Jurkat, Clone E6-1 (cell line): ENCODE measurements at places on chromosomes 7 and 10.

- no peak for DNase-seq
These were observed 521.6 kb upstream of the SORCS1 start for GRCh38 chr10:107686095-107686494.

DNA sequence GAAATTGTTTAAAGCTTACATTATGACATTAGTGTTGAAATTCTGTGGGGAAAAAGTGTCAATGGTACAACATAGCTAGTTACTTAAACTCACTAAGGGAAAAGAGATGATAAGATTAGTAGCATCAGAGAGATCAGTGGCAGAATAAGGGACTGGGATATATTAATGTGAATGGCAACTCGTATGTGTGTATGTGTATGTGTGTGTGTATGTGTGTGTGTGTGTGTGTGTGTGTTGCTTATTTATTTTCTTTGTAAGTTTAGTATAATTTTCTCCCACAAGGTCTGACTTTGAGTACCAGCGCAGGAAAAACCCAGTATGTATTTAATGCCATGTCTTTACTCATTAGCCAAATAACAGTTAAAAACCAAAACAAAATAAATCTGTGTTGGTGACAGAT, 256.1 kb downstream of the ARHGAP21 start:
- no peak for DNase-seq

DNA sequence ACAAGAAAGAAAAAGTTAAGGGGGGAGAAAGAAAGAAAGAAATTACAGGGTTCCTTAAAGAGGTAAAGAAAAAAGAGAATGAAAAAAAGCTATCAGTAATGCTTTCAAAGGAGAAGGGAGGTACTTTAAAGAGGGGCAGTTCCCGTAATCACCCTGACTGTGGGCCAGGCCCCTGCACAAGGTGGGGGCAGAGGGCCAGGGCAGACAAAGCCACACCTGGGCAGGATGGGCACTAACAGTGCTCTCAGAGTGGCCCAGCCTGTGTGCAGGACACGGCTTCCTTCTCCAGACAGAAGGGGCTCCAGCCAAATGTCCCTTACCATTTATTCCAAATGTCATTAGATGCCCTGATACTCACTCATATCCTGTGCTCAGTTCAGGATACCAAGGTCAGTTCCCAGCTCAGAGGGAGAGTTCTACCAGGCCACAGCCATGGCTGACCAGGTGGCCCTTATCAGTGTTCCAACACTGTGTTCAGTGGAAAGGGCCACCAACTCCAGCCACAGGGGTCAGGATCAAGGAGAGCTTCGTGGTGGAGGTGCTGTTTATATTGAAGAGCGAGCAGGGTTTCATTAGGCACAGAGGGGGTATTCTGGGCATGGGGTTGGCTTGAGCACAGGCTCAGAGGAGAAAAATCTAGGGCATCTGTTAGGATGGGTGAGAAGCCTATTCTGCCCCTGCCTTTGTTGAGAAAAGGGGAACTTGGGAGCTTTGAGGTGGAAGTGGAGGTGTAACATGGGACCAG, 29.9 kb downstream of the DPCD start:
- DNase-seq, result no peak

GRCh38 chr7:151875942-151876898, 695 bp downstream of the PRKAG2 start:
- peak; percentile 39 for DNase-seq

- DNase-seq, result no peak
These were observed 98.9 kb upstream of the WAC start for GRCh38 chr10:28434063-28434462.

- no peak for DNase-seq
These were observed 19.6 kb upstream of the DPYSL4 start for GRCh38 chr10:132167041-132167674.

- no peak for DNase-seq
These were observed 691.4 kb upstream of the POM121L12 start for GRCh38 chr7:52344015-52344414.

GRCh38 chr7:35353481-35353880, 99.6 kb upstream of the TBX20 start:
- DNase-seq, result no peak

DNA sequence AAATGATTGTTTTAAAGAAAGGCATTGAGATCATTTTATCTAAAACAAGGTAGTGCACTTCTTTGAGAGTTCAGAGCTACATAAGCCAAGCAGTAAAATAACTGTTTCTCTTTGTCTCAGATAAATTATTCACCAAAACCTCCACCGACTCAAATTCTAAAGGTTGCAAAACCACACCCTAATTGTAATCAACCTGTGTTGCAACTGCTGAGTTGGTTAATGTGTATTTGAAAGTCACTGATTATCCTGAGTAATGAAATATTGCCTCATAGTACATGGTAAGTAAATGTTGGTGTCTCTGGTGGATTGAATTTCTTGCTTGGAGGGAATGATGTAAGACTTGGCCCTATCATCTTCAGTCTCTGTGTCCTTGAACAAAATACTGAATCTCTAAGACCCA, 35.9 kb upstream of the CYP2C9 start:
- DNase-seq, result no peak

DNA sequence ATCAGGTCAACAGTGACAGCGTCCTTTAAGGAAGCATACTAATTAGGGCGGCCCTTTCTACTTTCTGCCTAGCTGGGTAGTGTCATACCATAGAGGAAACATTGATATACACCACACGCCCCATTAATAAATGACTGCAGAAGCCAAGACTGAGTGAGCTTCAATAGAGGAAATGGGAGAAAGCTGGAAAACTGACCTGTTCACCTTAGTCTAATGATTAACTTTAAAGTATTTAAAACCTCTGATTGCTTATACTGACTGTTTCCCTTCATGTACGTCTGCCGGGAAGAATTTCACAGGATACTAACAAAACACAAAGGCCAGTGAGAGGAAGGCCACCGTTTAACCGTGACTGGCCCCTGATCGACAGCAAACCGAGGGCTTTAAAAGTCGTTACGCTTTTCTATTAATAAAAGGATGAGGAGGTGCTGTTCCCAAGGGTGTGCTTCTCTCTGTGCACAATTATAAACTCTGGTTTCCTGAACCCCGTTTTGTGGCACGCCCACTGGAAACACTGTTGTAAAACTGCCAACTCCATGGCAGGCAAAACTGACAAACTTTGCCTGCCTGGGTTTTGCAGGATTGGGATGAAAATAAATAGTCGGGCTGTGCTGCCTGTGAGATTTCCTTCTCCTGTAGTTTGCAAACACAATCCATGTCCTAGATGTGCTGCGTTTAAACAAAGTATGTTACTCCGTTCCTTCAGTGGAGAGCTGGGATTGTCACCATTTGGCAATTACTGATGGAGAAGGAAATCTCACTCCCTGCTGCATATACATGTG, 137.6 kb downstream of the NRP1 start:
- no peak for DNase-seq

GRCh38 chr7:140661124-140661523, 11.6 kb upstream of the ADCK2 start:
- DNase-seq, result no peak

DNA sequence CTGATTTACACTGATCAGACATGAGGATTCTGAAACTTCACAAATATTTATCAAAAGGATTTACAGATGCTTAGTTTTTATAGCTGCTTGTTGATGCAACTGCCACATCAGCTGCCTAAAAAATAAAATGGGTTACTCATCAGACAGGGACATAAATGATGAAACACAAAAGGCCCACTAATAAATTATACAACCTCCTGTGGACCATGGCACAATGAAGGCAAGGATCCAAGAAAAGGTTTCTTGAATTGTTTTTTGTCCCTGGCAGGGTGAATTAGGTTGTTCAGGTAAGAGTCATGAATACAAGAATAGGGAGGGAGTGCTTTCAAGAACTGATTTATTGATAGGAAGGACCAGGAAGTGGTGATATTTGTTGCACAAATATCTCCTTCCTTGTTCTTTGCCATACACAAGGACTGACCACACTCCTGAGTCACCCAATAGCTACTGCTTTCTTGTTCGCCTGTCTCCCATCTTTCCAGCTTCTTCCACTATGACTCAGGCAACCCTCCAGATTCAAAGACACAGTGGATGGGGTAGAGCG, 234.5 kb downstream of the AHR start:
- DNase-seq, result no peak

GRCh38 chr7:79877874-79878465, 256.7 kb upstream of the GNAI1 start:
- no peak for DNase-seq

DNA sequence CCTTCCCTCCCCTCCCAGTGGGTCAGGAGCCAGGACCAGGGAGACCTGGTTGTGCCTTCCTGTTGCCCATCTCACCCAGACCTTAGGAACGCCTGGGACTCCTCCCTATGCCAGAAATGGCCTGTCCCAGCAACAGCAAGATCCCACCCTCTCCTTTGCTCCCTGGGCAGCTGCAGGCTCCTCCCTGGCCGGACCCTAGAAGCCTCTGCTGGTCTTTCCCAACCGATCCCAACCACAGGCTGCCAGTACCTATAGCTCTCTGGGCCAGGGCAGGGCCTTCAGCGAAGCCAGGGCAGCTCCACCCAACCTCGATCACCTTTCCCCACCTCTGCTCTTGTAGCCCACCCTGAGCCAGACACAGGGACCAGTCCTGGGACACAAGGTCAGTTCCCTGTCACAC, 21.9 kb downstream of the LDB3 start:
- no peak for DNase-seq

DNA sequence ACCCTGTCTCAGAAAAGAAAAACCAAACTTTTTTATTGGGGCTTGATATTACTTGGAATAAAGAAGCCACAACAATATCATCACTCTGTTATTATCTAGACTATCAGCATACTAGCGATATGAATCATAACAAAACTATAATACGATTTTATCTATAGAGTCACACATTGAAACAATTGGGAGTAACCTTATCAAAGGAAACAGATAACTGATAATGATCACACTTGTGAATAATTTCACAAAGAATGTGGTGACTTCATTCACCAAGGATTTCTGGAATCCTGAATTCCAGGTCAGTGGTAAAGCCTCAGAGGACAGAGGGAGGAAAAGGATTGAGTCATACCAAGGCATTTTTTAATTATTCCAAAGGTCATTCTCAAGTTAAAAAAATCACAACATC, 32.1 kb upstream of the NMT2 start:
- DNase-seq, result no peak

DNA sequence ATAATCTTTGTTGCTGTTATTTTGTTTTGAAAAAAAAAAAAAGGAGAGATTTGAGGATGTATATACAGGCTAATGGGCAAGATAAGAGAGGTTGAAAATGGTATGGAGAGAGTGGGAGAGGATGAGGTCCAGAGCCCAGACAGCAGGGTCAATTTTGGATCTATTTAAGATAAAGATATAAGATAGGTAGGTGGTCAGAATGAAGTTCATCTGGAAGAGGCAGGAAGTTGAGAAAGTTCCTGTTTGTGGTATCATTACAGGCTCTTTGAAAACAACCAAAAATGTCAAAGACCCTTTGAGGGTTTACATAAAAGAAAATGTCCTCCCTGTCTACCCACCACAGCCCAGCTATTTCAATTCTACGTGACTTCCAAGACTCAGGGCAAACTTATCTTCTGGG, 7.5 kb downstream of the CEP41 start:
- DNase-seq, result no peak

- no peak for DNase-seq
These were observed 51.9 kb upstream of the FAM180A start for GRCh38 chr7:135800560-135800959.

DNA sequence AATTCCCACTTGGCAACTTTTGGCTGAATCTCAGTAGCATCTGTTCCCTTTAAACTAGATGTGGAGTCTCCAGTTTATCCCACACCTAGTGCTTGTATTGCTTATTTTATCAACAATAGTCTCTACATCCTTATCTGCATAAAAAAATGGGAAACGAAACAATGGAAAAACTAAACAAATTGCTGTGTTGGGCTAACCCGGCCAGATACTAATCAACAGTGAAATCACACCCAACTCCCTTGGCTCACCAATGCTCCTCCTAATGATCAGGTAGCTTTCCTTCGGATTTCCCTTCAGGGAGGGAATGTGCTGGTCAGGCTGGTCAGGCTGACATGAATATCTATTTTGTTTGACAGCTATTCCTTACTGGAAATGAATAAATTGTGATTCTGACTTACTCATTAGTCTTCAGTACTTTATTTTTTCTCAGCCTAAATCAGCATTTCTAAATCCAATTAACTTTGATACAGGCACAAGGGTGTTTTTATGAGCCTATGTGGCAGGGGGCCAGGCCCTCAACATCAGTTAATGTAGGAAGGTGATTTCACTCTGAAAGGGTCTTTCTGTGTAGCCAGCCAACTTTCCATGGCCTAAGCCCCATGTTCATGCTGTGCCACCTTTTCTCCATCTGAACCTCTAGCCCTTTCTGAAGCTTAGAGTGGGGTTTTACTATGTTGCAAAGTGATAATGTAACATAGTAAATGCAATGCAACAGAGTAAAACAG, 170.5 kb upstream of the NPSR1 start:
- no peak for DNase-seq

DNA sequence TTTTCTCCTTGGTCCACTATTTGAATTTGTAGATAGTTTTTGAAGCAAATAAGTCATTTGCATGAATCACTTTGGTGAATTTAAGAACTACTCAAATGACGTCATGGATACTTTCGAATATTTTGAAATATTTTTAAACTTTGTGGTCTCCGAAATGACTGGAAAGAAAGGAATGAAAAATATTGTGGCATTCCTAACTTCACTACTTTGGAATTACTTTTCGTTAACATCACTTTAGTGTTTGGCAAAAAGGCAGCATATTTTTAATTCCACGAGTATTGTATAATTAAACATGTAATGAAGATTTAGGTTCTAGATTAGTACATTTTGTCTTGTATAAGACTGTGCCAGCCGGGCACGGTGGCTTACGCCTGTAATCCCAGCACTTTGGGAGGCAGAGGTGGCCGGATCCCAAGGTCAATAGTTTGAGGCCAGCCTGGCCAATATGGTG, 35.3 kb upstream of the ZRANB1 start:
- DNase-seq, result no peak

DNA sequence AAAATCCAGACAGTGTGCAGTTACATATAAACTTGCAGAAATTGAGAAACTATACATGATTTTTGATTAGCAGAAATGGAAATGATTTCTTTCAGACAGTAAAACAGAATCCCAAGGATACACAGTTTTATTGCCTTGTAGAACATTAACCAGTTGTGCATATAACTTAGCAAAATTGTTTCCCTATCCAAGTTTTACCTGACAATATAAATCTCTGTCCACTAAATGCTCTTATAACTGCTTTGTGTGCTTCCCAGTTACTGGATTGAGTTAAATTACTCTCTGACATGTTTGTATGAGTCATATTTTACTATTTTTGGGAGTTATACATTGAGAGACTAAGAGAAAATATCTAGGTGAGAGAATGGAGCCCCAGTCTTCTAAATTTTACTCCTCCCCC, 563.4 kb downstream of the SH2D4B start:
- no peak for DNase-seq
